ENCODE measurements at places on chromosomes 3 and 15.

- no peak for DNase-seq
These were observed 141.7 kb upstream of the IQSEC1 start for GRCh38 chr3:13214847-13215472.

GRCh38 chr3:157578181-157578580 lies 75.0 kb upstream of the VEPH1 start:
- DNase-seq: no peak

- DNase-seq: no peak
These were observed 523.6 kb downstream of the NTRK3 start for GRCh38 chr15:87732976-87733375.

- DNase-seq: no peak
These were observed 21.3 kb downstream of the LRIG1 start for GRCh38 chr3:66479532-66479947.

DNA sequence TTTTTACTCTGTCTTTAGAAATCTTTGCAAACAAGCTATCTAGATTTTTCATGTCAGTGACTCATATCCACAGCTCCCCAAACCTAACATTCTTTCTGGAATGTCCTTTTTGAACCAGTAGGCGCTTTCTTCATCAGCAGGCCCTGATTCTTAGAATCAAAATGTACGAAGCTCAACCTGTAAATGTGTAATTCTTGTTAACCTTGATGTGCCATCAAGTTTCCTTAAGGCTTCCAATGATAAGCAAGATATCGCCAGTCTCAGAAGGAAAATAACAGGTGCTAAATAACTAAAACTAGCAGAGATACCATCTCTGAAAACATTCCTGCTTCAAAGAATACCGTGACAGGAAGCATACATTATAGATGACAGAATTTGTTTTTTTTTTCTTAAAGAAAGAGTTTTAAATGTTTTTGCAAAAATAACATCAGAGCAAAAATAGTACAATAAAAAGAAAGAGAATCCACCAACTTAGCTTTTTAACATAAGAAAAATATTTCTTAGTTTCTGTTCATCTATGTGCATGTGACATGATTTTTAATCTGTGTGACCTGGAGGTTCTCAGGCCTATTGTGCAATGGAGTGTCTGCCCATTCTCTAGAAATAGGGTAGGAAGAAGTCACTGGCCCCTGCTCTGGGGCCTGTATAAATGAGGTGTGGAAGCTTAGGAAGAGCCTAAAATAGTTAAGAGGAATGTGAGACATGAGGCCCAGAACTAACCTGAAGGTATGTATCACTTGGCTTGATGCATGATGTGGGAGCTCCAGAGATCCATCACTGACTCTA lies 14.7 kb upstream of the SECISBP2L start:
- DNase-seq: no peak

- no peak for DNase-seq
These were observed 40.8 kb downstream of the EOMES start for GRCh38 chr3:27681249-27681748.

DNA sequence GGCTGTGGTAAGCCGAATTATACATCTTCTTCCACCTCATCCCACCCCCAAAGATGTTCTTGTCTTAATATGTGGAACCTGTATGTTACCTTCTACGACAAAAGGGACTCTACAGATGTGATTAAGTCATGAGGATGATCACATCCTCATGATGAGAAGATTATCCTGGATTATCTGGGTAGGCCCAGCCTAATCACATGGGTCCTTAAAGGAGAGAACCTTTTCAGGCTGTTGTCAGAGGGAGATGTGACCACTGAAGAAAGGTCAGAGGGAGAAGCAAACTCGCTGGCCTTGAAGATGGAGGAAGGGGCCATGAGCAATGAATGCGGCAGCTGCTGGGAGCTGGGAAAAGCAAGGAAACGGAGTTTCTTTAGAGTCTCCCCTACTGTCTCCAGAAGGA lies 12.9 kb upstream of the SCG3 start:
- DNase-seq: no peak

GRCh38 chr3:7001370-7001769 lies 140.5 kb downstream of the GRM7 start:
- no peak for DNase-seq

- DNase-seq: no peak
These were observed 97.3 kb upstream of the ROPN1 start for GRCh38 chr3:124089214-124089613.

- no peak for DNase-seq
These were observed 106.6 kb downstream of the SEMA5B start for GRCh38 chr3:122920986-122921385.

DNA sequence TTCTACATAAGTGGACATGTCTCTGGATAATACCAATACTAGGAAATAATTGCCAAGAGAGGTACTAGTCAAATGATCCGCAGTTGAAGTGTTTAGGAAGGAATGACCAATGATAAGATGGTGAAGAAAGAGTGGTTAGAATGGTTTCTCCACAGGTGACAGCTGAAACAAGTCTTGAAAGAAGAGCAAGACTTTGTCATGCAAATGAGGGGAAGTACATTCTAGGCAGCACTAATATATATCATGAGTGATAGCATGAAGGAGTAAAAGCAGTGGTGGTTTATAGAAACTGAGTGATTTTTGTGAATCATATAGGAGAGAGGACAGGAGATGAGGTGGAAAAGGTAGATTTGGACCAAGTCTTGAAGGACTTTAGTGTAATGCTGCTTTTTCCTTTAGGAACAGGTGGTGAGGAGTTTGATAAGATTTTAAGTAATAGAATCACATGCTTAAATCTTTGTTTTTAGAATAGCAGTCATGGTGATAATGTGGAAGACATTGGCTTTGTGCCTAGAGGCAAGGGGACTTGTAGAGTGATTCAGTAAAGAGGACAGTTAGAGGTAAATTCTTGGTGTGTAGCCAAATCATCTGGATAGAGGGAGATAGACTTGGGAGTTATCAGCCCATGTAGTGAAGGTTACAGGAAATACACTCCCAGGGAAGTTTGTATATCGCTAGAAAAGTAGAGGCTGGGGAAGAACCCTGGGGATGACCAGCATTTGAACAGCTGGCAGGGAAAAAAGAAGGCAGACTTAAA lies 31.9 kb downstream of the SLMAP start:
- no peak for DNase-seq

- no peak for DNase-seq
These were observed 2.5 kb upstream of the AEN start for GRCh38 chr15:88618686-88619085.

DNA sequence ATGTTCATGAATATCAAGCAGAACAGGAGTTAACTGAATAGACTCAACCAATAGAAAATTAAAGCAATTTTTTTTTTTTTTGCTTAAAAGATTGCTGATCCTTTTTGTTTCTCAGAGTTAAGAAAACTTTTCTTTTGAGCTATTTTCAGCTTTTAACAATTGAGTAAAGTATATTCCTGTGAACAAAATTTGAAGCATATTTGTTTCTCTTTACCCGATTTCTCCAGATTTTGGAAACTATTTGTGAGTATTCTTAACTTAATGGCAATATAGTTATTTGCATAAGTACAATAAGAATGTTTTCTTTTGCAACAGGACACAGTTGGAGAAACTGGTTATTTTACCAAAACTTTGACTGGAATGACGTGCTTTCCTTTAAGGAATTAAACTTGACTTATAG lies 53.4 kb upstream of the C15orf39 start:
- no peak for DNase-seq

GRCh38 chr3:36954452-36955134 lies 9.7 kb upstream of the TRANK1 start:
- DNase-seq: no peak

DNA sequence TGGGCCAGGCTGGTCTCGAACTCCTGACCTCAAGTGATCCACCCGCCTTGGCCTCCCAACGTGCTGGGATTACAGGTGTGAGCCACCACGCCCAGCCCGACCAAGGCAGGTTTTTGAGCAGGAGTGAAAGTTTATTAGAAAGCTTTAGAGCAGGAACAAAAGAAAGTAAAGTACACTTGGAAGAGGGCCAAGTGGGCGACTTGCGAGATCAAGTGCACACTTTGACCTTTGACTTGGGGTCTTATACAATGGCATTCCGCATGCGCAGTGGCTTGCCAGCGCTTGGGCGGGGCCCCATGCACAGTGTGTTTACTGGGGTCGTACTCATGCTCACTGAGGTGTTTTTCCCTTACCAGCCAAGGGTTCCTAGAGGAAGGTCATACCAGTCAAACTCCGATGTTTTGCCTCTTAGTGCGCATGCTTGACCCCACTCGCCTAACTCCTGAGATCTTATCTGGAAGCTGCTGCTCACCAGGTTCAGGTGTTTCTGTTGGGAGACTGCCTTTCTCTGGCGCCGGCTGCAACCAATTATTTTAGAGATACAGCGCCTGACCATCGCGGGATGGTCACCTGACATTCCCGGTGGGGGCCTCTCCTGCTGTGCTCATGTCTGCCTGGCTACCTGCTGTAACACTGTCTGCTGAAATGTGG lies 46.9 kb upstream of the FLNB start:
- no peak for DNase-seq

- DNase-seq: no peak
These were observed 1.4 kb downstream of the HTD2 start for GRCh38 chr3:58307639-58308215.

- no peak for DNase-seq
These were observed 3.1 kb downstream of the CHRNB4 start for GRCh38 chr15:78637776-78638435.

DNA sequence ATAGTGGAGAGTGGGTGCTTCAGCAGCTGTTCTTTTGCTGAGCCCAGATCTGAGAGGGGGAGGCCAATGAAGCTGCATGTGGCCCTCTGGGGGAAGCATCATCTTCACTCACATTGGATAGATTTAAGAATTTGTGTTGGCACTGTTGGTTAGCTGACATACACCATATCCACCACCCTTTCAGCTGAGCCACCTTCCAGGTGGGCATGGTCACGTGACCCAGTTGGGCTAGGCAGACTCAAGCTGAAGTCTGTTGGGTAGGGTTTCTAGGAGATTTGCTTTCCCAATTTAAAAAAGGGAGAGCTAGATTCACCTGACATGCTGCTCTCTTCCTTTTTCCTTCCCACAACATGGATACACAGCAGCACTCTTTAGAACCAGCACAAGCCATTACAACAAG lies 311.0 kb downstream of the CHST2 start:
- DNase-seq: no peak

- DNase-seq: no peak
These were observed 135.0 kb downstream of the NFKBIZ start for GRCh38 chr3:101984356-101984755.

DNA sequence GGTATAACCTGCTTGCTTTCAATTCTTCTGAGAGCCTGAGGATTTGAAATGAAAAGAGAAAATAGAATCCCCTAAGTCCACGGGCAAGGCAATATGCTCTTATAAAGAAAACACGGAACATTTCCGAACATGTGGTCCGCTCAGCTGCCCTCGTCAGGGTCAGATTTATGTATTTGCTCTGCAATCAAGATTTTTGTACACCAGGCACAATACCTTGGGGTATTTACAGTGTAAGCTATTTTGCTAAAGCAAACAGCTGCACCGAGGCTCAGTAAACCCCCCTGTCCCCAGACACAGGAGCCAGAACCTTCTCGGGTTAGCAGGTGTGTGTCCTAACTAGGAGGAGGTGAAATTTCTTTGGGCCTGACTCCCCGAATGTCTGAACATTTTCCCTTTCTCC lies 155.8 kb upstream of the LRIG1 start:
- DNase-seq: no peak

DNA sequence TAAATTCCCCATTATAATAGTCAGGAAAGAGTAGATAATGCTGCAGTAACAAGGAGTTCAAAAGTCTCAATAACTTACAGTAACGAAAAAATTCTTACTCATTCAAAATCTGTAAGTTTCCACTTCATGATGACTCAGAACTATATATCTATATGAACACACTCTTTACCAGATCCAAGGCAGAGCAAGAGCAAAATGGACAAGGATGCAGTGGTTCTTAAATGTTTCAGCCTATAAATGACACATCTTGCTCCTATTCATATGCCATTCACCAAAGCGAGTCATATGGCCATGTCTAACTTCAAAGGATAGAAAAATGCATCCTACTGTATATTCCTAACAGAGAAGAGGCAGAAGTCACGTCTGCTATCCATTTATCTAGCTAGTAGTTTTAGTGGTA lies 787.7 kb downstream of the NAALADL2 start:
- no peak for DNase-seq

DNA sequence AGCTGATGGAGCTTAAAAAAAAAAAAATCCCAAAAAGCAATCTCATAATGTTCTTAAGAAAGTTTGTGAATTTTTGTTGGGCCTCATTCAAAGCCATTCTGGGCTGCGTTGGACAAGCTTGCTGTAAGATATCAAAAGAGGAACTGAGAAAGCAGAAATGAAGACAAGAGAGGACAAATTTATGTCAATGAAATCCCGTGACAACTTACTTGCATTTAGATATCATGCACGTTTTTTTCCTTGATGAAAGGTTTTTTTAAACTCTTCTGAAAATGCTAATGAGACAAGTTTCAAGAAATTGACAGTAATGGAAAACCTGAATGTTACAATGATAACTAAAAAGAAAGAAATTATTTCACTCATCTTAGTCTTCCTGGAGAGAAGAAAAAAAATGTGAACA lies 662.9 kb downstream of the SQOR start:
- DNase-seq: no peak

DNA sequence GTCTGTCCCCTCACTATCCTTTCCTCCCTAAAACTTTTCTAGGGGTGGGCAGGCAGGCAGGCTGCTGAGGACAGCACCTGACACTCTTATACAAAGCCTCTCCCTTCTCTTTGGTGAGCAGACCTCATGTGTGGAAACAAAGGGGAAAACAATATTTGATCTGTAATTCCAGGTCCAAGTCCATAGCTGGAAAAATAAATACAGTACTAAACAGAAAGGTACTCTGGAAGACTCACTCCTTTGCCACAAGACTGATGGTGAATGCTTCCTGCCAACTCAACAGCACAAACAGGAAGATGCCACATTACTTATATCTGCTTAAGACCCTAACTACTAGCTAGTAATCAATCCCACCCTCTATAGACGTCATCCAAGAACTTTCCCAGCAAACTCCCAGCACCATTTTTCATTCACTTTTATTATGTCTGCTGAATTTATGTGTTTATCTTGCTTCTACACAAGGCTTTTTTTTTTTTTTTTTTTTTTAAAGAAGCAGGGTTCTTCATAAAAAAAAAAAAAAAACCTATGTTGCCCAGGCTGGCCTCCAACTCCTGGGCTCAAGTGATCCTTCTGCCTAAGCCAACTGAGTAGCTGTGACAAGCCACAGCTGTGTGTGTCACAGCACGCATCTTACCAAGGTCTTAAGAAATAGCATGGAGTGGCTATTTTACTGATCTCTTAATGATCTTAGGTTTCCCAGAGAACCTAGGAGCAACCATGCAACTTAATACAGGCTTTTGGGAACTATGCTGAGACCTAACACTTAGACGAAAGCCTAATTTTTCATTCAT lies 44.2 kb upstream of the CSPG5 start:
- no peak for DNase-seq

- DNase-seq: no peak
These were observed 317.4 kb downstream of the C3orf38 start for GRCh38 chr3:88467191-88467590.
